ENCODE measurements at places on chromosomes 1 and 21.

DNA sequence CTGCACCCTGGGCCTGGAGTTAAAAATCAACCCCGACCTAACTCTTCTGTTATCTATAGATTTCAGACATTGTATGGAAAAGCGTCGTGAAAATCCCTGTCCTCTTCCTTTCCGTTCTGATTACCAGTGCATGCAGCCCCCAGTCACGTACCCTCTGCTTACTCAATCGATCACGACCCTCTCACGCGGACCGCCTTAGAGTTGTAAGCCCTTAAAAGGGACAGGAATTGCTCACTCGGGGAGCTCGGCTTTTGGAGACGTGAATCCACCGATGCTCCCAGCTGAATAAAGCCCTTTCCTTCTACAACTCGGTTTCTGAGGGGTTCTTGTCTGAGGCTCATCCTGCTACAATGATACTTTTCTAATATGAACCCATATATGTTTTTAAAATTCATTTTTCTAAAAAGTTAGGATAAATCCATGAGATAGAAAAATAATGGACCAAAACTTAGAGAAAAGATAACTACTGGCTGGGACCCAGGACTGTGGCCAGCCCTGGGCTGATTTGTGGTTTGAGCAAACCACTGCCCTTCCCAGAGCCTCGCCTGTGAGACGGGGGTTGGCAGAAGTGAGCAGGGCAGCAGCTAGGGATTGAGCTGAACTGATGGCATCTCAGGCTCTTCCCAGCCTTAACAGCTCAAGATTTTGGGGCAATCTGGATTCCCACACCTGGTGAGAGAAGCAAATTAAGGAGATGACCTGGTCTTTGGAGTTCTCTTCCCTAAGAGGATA, 5.0 kb downstream of the UQCRHL start:
- no peak for DNase-seq

GRCh38 chr1:192615055-192615454, 20.9 kb upstream of the RGS13 start:
- no peak for DNase-seq

DNA sequence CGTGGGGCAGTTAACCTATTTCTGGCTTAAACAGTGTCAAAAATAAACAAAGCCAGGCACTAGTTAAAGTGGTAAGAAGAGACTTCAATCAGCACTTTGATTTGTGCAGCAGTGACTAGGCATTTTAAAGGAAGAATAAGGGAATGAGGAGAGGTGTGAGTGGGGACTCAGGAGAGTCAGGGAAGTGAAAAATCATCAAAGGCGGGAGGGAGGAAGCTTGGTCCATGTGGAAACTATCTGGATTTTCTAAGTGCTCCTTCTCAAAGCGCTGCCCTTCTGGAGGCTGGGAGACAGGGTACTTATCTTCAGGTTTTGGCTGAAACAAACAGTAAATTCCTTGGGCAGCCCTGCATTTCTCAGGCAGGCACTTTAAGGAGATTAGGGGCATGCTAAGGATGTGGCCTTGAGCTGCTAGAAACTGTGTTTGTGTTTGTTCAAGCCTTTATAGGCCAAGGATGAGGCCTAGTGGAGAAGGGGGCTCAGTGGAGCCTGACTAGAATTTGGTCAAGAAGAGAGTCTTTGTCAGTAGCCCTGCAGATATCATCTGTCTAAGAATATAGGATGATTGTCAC, 486.5 kb downstream of the SIPA1L2 start:
- DNase-seq = no peak

GRCh38 chr1:171256940-171257606, 8.8 kb downstream of the FMO1 start:
- DNase-seq = no peak

DNA sequence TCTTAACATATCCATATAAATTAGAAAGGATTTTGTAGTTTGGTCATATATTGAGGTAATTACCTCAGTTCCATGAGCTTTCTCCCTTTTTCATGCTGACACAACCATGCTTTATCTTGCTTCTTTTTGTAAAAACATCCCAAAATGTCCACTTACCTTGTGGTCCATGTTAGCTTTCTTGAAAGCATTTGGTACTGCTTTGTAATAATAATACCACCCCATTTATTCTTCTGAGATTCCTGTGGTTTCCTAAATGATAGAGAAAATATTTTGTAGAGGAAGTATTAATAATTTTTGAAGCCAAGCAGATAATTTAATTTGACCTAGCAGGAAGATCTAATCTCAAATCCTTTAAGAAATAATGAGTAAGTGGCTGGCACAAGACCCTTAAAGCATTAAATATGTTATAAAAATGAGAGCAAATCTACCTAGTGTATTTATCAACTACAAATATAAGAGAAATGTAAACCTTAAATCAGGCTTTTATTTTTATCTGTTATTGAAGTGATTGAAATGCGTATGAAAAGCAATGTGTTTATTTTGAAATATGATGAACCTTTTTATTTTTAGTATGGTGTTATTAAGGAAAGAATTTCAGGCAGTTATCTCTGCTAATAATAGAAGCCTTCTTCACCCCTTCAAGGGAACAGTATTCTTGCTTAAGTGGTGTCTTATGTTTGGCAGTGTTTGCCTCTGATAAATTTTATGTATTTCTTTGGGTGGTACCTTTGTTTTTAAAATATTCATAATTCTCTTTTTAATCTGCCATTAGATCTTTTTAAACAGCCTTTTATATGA, 9.2 kb downstream of the PRKAA2 start:
- no peak for DNase-seq

GRCh38 chr21:33028773-33029384, 3.1 kb downstream of the OLIG2 start:
- DNase-seq = no peak

DNA sequence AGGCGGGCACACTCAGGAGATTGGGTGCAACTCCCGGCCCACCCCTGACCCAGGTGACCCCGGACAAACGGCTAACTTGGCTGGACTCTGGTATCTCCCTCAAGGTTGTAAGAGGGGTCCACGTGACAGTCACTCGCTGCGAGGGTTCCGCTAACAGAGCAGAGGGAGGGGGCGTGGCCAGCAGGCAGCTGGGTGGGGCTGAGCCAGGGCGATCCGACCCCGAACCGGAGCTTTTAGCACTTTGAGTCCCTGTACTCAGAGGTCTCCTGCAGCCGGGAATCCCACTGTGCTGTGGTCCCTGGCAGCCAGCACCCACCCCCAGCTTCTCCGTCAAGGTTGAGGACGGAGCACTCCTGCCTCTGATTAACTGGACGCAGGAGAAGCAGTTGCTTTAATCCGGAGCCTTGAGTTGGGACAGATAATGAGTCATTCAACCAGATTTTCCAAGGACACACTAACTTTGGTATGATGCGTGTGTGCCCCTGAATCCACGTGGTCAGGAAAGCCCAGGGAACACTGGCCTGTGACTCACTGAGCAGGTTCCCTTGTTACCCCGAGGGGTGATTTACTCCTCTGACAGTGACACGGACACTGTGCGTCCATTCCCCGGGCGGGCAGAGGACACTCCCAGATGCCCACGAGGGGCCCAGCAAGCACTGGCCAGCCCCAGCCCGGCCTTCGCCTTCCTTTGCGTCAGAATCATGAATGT, 16.8 kb downstream of the TRPM2 start:
- DNase-seq = no peak

- no peak for DNase-seq
Observed at GRCh38 chr1:163477276-163477830, 155.6 kb downstream of the NUF2 start.

DNA sequence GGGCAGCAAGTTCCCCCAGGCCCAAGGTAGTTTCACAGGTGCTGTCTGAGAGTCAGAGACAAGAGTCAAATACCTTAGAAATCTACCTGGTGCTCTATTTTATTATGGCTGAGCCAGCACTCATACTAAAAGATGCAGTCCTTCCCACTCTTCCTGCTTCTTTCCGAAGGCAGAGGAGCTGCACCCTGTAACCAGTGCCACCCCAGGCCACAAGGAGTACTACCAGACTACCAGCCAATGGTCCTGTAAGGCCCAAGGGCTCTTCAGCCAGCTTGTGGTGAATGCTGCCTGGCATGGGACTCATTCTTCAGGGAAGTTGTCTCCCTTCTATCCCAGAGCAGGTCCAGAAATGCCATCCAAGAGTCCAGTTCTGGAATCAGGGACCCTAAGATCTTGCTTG, 203.8 kb upstream of the DUSP10 start:
- no peak for DNase-seq

DNA sequence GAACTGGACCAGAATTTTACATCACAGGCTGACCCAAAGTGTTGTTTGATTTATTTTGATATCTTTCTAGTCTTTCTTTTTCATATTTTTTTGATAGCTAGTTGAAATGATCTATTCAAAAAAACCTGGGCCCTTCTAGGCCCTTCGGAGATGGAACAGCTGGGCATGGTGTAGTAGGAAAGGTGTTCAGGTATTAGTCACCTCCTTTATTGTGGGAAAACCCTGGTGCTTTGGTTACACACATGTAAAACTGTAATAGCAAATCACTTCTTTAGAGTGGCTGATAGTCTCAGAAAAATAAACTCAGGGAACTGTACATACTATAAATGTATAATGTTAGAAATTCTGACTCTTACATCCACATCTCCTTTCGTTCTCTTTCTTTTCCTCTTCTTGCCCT, 234.5 kb downstream of the PLA2G4A start:
- no peak for DNase-seq

- DNase-seq = no peak
Observed at GRCh38 chr1:214515544-214516433, 35.6 kb downstream of the PTPN14 start.

DNA sequence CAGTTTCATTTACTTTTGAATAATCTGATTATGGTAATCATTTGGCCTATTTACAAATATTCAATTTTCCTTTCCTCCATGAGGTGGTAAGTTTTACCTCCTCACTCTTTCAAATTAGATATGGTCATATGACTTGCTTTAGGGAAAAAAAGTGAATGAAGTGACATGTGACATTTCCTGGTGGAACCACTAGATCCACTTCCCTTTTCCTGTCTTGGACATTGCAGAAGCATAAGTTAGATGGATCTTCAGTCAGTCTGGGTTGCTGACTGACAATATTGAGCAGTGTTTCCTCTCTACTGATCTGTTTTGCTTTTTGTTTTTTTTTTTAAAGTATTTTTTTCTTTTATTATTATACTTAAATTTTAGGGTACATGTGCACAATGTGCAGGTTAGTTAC, 481.1 kb upstream of the PTBP2 start:
- DNase-seq = no peak

DNA sequence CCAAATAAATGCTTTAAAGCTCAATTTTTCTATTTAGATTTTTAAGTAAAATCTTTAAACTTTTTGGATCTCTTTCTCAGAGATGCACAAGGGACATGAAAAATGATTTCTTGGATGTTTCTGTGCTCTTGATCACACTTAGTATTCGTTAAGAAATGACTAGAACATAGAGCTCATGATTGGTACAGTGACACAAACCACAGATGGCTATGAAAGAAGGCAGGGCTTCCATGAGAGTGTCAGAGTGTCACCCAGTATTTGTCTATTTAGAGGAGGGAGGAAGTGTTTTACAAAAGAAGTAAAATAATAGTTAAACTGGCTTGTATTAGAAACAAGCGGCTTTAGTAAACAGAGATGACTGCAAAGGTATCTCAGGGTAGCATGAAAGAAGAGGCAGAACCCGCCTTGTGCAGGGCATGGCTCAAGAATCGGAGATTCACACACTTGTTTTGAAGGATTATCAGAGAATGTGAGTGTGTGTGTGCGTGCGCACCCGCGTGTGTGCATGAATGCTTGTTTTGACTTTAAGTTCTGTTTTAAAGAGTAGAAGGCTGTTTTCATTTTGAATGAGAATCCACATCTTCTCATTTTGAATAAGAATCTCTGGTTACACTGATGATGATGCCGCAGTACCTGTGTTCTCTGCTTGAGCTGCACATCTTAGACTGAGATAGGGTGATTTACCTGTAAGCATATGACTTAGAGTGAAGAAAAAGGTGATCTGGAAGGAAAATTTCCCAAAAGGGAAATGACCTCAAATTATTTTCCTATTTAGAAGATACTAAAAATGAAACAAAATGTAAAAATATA, 82.1 kb downstream of the VPS26C start:
- peak; percentile 34 for DNase-seq

DNA sequence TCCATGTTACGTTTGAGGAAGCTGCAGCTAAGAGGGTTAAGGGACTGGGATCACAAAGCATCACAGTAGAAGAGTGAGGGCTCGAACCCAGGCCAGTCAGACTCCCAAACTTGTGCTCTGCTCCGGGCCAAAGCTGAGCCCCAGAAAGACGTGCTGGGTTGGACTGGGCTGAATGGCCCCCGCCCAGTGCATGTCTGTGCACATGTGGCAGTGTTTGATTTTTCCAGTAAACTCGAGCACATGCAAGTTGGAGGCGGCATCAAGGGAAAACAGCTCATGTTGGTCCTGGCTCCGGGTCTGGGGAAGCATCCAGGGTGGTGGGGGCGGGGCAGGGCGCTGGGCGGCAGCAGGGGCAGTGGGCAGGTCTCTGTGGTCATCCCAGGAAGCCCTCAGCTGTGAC, 39.8 kb upstream of the WNT4 start:
- no peak for DNase-seq

DNA sequence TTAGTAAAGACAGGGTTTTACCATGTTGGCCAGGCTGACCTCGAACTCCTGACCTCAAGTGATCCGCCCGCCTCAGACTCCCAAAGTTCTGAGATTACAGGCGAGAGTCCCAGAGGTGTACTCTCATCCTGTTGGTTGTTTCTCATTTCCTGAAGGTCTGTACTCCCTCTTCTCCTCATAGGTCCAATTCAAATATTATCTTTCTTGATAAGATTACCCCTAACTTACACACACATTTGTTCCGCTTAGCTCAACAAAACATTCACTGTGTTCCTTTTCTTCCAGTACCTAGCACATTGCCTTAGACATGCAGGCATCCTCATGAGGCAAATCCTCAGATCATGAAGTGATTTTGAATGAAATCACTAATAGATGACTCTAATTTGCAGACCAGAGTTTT, 72.4 kb upstream of the SSX2IP start:
- no peak for DNase-seq

GRCh38 chr1:2891923-2892448, 90.5 kb upstream of the TTC34 start:
- no peak for DNase-seq

DNA sequence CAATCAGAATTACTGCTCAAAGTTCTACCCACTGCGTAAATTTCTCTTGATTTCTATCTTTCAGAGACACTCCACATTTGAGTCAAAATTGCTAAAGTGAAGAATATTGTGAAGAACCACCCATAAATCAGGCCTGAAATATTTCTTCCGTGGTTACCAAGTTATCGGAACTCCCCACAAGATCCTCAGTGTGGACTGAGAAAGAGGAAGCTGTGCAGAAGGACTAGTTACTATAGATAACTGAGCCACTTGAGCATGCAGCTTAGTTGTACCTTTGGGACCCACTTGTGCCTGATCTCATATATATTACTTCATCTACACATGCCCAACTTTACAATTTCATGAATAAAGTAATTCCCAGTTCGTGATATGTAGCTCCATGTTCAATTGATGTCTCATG, 18.4 kb downstream of the RWDD3 start:
- DNase-seq = no peak

Data from GM12865 (cell line).